ENCODE measurements at places on chromosomes 4 and X.

DNA sequence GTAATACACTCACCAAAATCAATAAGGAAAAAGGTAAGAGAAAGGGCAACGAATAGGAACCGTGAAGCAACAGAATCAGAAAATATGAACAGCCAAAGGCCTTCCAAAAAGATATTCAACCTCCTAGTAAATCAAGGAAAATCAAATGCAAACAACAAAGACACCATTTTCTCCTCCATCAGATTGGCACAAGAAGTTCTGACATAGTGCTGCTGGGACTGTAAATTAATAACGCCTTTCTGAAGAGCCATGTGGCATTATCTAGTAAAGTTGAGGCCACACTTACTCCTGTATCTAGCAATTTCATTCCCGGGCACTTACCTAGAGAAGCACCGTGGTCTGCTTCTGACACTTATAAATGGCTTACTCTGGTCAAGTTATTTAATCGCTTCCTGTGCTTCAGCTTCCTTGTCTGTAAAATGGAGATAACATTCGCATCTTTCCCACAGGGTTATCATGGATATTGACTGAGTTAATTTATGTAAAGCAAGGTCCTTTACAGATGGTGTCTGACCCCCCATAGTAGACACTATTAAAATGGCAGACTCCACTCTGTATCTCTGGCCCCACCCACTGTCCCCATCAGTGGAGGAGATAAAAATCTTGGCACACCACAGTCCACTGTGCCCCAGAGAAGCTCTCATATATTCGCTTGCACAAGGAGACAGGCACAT is 20.5 kb upstream of the ENPP6 start:
- no peak for DNase-seq

- no peak for DNase-seq
Observed at GRCh38 chr4:11397819-11398610, 30.7 kb downstream of the HS3ST1 start.

GRCh38 chr4:105191621-105192210 is 45.0 kb downstream of the TET2 start:
- no peak for DNase-seq

- DNase-seq, result no peak
Observed at GRCh38 chrX:34927866-34928265, 14.7 kb upstream of the FAM47B start.

GRCh38 chrX:136572030-136572429 is 40.0 kb downstream of the VGLL1 start:
- DNase-seq, result no peak

DNA sequence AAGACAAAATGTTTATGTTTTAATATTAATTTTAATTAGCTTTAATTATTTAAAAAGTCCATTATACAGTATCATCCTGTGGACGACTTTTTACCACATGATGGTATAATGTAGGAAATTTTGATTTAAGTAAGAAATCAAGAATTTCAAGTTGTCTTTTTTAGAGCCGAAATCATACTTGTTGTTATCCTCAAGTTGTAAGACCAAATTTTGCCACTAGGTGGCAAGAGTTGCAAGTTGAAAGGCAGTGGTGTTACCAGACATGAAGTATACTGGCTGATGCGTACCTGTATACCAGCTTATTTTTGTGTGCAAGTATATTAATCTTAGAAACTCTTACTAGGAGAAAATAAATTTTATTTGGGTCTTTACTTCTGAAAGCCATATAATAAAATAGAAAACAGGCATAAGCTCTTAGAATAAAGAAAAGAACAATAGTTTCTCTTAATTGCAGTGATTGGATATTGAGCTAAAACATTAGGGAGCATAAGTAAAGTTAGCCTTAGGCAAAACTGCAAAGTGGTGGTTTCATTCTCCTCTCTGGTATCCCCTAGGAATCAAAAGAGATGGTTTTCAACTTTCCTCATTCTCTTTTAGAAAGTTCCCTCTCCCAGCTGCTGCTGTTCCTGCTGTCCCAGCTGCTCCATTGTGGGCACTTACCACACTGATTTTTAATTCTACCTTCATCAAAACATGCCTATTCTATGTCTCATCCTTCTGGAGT is 118.0 kb upstream of the WDFY3 start:
- DNase-seq, result peak; percentile 31

- no peak for DNase-seq
Observed at GRCh38 chrX:129777218-129778030, 2.3 kb upstream of the SASH3 start.

- no peak for DNase-seq
Observed at GRCh38 chrX:144586756-144587155, 660.5 kb upstream of the SPANXN1 start.
